H7 (cell line): ENCODE measurements at places on chromosomes 5 and 9.
A peak's percentile ranks its signal among the peaks of the same experiment; 100 is the strongest.

DNA sequence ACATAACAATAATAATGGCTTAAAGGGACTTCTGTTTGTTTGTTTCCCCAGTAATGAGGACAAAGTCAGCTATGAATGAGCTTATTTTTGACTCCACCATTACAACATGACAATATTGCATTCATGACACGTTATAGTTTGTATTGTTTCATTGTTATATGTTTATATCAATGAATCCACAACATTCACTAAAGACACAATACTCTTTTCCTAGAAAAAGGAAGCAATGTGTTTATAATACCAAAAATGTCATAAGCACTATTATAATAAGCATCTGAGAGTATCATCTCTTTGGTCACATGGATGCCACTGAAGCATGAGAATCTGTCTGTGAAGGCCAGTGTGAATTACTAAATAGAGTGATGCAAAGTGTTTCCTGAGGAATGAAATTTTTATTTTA lies 1026.9 kb upstream of the C9orf72 start:
- DNase-seq = no peak

DNA sequence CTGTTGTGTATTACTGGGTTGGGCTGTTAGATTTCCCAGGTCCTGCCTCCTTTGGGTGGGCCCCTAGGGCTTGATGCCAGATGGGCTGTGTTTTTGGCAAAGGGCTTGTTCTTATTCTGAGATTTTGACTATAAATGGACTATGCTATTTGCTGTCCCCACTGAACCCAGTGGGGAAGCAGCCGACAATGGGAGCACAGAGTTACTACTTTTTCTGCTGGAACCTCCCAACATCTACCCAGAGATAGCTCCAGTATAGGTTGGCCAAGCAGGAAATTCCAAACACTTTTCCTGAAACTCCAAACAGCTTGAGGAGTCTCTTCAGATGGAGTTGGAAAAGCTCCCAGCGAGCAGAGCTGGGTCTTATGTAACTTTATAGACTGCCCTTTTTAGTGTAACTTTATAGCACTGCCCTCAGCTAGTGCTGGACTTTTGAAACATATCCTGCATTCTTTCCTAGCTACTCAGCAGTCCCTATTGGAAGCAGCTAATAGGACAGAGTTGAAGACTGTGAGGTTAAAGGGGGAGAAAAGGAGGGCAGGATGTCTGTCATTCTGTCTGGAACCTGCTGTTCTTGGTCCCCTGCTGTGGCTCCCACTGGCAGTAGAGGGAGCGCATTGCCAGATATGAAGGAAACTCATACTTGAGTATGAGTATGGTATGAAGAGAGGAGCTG lies 21.0 kb downstream of the RUSC2 start:
- DNase-seq = no peak

GRCh38 chr5:113361701-113362100 lies 73.1 kb downstream of the TSSK1B start:
- DNase-seq = no peak

DNA sequence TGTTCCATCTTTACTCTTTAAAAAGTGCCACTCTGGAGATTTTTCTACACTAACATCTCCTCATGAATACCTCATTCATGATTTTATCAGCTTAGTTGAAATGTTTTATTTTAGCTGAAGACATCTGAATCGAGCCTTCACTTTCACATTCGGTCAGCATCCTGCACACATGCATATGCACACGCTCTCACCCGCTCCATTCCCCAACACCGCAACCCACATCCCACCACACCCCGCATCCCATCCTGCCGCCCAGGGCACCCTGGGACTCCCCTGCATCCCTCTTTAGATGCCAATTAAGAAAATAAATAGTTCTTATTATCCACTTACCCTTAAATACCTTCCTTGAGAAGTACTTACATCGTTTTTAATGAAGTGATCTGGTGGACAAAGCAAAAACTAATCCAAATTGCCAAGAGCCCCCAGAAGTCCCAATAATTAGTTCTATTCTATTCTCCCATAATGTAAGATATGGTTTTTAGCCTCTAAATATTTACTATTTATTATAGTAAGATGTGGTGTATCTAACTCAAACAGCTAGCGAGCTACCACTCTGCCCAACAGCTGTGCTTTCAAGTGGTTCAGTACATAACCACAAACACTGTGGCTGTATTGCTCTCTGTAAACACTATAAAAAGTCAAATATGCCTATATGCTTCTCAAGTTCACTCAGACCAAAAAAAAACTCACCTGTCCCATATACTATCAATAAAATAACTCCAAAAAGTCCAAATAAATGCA lies 38.2 kb downstream of the GZMK start:
- DNase-seq = no peak

GRCh38 chr9:37899041-37899440 lies 4.9 kb downstream of the SLC25A51 start:
- no peak for DNase-seq

GRCh38 chr9:129487658-129488483 lies 133.0 kb downstream of the C9orf50 start:
- DNase-seq = peak; percentile 60

DNA sequence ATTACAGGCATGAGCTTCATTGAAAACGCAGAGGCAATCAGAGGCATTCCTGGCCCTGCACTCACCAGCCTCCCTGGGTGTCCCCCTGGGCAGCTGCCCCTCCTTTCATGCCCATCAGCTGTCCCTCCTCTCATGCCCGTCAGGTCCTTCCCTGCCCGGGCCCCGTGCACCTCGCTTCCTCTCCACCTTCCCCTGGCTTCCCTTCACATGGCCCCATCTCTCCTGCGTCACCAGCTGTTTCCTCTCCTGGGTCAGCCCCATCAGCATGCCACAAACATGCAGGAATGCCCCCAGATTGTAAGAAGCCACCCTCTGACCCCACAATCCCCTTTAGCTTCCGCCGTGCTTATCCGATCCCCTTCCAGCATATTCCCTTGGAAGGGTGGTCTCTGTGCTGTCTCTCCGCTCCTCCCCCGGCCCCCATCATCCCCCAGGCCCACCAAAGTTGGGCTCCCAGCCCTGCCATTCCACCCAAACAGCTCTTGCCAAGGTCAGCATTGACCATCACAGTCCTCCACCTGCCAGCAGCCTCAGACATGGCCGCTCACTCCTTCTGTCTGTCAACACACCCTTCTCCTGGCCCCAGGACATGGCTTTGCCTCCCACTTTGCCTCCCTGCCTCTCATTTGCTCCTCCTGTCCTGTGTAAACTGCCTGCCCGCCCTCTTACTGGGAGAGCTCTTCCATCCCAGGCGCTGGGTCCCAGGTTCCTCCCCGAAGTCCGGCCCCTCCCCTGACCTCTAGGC lies 98.6 kb upstream of the IER5L start:
- DNase-seq = peak; percentile 73

DNA sequence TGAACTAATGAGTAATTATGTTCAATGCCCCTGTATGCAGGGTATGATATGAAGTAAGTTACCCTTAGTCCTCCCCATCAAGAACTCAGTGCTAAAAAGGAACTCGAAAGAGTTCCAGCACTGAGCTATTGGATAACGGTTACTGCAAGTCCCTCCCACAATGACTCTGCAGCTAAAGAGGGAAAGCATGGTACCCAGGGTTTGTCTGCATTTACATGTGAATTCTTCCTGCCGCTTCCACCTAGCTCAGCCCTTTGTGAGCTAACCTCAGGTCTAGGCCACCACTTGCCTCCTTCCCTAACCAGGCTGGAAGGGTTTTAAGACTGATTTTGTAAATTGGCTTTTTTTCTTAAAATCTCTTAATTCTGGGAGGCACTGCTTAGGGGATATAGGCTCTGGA lies 376.8 kb downstream of the EBF1 start:
- peak; percentile 45 for DNase-seq

DNA sequence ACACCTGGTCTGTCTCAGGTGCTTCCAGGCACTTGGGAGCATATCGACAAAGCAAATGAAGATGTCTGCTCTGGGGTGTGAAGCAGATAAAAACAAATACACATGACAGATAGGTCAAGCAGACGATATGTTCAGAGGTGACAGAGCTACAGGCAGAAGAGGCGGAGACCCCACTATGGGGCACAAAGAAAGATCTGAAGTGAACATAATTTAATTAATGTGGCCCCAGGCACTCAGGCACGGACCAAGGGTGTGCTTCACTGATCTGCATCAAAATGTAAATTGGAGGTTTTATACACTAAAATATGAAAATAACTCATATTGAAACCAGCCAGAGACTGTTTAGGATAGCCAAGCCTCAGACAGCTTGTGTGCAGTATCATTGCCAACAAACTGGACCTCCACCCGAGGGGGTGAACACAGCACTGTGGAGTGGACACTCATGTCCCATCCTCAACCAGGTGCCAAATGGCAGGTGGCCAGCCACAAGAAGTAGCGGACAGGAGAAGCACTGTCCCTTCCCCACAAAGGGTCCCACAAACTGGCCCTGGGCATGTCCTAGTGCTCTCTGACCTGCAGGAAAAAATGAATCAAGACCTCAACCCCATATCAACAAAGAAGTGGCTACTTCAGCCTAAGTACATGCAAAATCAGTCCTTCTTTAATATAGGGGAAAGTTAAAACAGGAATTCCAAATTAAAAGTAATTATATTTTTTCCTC lies 29.2 kb downstream of the ROR2 start:
- no peak for DNase-seq

DNA sequence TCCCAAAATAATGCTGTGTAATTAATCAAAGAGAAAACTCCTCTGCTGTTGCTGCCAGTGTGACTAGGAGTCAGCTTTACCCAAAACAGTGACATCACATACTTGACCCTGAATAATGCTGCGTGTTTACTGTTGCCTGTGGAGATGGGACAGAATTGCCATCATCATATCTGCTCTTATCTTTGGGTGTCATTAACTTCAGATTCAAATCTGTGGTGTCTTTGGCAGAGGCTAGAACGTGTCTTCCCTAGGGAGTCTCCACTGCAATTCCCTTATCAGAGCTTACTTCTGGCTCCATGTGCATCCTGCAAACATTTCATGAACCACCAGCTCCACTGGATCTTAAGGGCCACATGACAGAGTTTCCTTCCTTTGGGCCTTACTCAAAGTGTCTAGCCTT lies 88.9 kb upstream of the MRPS30 start:
- no peak for DNase-seq

- DNase-seq = no peak
Observed at GRCh38 chr9:21836437-21837161, 34.2 kb downstream of the MTAP start.

DNA sequence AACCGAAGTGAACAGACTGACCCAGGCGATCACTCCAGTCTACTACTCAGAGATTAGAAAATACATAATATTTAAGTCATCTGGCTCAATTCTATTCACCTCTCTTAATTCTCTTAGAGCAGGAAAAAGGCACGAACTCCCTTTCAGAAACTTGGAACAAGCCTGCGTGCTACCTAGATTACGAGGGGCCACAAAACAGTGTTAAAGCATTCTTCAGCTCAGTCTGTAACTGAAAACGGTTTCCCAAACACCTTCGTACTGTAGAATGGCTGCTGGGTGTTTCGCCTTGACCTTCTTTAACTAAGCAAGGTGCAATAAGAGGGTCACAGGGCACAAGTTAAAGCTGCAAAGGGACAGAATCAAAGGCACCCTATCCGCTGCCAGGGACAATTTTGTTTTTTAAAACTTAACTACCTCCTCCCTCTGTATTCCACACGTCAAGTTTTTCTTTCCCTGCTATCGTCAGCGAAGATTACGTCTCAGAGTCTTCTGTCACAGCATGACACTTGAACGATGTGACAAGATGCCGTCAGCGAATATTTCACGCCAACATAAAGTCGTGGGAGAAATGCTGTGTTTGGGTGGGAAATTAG lies 687 bp downstream of the LYSMD3 start:
- DNase-seq = peak; percentile 16

DNA sequence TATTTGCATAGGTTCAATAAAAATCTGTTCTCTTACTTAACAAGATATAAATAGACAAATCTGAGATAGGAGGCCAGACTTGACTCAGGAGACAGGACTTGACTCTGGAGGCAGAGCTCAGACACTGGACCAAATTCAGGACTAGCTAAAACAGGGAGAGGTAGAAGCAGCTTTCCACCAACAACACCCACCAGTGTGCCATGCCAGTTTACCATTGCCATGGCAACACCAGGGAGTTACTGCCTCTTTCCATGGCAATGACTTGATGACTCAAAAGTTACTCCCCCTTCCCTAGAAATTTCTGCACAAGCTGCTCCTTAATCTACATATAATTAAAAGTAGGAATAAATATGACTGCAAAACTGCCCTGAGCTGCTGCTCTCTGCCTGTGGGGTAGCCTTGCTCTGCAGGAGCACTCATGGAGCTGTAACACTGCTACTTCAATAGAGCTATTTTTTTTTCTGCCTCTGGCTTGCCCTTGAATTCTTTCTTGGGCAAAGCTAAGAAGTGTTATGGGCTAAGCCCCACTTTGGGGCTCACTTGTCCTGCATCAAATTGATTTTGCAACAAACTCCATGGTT lies 473.0 kb downstream of the PLK2 start:
- no peak for DNase-seq
